Activated CD4-positive, alpha-beta T cell treated with anti-CD3 and anti-CD28 coated beads, Interleukin-2, amount 10 ng/mL, durations not matched to agents 7 days and 5 days (primary cell): ENCODE measurements at places on chromosomes 6 and 20. TPM values are rescaled to one million over a fixed set of nuclear protein-coding genes. Genes with fewer than 3 reads are reported as not detected.

The RNF217 gene
- total RNA-seq = 2.1 TPM

The E2F3 gene
- total RNA-seq = 33.9 TPM

- DNase-seq = no peak
These were observed 55.0 kb upstream of the EXOC2 start for GRCh38 chr6:747921-748320.

The TINAG gene
- total RNA-seq = not detected

DNA sequence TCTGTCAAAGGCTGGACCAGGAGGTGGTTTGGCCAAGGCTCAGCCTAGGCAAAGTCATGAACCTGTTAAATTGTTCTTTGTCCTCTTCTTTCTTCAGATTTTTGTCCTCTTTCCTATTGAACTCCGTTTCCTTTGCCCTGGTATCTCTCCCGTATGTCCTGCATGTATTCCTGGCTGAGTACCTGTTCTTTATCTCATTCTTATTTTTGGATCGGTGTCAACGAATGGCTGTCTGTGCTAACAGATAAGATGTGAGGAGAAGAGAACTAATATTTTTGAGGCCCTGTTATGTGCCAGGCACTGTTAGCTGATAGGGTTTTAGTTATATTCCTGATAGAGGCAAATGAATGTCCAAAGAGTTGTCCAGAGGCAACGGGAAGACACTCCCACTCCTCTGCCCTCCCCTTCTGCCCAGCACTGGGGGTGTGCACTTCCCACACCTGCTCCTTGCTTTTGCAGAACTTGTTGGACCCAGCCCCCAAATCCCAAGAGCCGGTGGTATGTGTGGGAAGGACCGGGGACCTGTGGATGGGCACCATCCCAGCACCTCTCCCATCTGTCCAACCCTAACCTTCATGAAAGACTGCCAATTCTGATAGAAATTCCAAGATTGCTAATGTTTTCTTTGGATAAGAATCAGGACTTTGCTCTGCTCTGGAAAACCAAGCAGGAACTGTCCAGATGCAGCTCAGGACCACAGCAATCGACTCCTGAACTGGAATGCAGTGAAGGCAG lies 20.6 kb downstream of the MMP24OS start:
- no peak for DNase-seq

The EDN3 gene
- total RNA-seq = 0.10 TPM

DNA sequence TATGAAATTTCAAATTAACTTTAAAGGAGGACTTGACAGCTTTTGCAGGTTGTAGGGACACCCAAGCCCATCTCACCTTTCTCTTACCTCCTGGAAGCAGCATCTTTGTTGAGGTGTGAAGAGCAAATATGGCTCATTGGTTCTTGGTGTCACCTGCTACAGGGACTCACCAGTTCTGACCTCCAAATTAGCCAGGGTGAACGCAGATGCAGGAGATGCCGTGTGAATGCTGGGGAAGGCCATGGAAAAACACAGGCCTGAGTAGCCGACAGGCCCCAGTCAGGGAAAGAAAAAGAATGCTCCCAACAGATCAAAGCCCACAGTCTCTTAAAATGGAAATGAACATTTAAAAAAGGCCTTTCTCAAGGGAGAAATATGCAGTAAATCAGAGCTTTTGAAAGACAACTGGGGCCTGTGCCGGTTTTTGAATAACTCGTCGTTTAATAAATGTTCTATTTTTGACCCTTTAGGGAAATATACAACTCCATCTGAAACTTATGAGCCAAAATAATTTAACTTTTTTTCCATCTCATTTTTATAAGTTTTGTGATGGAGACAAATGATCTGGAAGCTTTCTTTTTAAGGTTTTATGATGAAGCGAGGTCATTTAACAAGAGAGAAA lies 167.5 kb downstream of the CD83 start:
- no peak for DNase-seq

DNA sequence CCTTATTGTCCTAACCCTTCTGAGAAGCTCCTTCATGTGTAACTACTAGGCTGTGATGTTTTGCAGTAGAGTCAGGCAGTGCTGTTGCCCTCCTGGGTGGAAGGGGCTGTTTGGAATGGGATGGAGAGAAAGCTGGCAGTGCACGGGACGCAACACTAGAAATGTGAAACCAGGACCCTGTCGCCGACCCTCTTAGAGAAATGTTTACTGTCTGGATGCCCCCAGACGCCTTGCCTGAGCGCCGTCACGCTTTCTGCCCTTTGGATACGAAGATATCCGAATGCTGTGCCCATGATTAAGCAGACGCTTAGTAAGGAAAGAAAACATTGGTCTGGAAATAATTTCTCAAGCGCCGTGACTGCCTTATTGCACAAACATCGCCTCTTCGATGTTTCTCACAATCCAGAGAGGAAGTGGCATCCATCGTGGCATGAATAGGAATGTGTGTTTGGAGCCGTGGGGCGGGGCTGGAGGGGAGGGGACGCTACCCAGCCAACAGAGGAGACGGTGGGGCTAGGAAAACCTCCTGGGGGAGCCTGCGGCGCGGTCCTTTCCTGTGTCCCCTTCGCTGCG lies 661 bp upstream of the PPP1R14C start:
- no peak for DNase-seq

DNA sequence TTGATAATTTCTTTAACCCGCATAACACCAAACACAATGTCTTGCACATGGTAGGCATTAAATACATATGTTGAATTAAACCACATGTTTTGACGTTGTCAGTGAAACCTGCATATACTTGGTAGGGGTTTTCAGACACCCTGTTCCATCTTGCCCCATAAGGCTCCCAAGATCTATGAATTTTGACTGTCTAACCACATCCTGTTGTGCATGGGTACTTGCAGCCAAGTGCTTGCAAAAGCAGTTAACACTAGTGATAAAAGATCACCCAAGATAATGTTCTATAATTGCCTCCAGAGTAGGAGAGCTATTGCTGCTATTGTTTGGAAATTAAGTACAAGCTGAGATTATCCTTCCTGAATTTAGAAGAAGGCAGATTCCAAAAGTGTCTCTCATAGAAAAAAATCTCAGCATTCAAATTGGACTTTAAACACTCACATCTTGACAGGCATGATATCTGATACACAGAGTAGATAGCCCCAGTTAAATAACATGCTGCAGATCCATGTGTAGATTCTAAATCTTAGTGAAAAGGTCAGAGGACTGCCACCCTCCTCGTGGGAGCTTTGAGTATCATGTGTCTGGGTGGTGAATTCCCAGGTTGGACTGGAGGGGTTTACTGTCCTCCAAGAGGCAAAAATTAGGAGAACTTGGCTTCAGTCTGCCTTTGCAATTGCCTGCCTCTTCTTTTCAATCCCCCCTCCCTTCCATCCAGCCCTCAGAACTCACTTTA lies 25.8 kb upstream of the CCN6 start:
- DNase-seq = peak; percentile 76

DNA sequence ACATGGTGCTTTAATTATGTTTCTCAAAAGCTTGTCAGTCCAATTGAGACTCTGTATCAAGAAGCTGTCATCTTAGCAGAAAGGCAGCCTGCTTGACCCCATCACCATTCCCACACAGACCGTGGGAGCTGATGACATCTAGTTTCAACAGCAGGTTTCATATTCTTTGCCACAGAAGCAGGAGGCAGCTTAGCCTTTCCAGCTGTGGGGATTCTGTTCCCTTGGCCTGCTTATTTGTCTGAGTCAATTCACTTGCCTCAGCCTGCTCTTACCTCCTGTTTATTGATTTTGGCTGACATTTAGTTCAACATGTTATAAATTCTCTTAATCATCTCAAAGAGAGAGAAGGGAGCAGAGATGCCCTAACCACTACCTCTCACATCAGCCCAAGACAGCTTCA lies 527.7 kb downstream of the ADGRB3 start:
- no peak for DNase-seq

GRCh38 chr6:68973066-68973465 lies 338.0 kb downstream of the ADGRB3 start:
- DNase-seq = no peak

GRCh38 chr6:2625581-2625980 lies 125.1 kb downstream of the MYLK4 start:
- no peak for DNase-seq

The TRIM31 gene
- total RNA-seq = not detected

The GATA5 gene
- not detected for total RNA-seq

DNA sequence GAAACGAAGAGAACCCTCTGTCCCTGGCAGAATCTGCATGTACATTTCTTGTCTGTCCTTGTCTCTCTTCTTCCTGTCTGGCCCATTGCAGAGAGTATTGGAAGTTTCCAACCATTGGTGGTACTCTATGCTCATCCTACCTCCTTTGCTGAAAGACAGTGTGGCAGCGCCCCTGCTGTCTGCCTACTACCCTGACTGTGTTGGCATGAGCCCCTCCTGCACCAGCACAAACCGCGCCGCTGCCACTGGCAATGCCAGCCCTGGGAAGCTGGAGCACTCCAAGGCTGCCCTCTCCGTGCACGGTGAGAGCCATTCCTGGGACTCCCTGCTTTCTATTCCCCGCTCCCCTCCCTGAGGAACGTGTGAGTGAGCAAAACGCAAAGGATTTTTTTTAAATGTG lies 32.5 kb downstream of the KDM1B start:
- DNase-seq = no peak

- no peak for DNase-seq
These were observed 50.9 kb downstream of the TNFRSF21 start for GRCh38 chr6:47258724-47259347.

DNA sequence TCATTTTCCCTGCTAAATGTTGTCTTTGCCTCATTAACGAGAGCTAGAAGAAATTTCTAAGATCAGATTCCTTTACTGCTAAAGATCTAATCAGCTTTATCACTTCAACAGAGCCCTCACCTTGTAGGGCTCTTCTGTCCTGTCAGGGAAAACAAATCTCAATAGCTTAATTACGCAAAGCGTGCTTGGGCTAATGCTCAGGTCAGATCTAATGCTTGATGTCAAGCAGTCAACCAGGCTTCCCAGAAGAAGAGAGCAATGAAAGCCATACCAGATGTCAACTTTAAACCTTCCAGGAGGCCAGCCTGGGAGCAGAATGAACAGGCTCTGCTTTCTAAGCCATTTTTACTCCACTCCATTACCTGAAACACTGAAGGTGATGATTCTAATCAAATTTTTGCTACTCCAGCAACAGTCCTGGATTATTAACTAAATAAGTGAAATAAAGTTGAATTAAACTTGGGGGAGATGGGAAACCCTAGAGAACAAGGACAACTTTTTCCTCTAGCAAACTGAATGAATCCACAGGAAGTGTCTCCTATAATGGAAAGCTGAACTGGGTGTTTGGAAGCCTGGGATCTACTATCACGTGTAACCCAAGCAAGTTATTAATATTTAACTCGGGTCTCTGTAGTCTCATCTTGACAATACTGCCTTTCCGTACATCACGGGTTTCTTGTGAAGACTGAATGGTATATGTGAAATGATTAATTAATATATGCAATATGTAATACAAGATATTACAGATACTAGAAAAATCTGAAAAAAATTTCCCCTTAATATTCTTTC lies 273.7 kb downstream of the PTPRK start:
- DNase-seq = no peak

DNA sequence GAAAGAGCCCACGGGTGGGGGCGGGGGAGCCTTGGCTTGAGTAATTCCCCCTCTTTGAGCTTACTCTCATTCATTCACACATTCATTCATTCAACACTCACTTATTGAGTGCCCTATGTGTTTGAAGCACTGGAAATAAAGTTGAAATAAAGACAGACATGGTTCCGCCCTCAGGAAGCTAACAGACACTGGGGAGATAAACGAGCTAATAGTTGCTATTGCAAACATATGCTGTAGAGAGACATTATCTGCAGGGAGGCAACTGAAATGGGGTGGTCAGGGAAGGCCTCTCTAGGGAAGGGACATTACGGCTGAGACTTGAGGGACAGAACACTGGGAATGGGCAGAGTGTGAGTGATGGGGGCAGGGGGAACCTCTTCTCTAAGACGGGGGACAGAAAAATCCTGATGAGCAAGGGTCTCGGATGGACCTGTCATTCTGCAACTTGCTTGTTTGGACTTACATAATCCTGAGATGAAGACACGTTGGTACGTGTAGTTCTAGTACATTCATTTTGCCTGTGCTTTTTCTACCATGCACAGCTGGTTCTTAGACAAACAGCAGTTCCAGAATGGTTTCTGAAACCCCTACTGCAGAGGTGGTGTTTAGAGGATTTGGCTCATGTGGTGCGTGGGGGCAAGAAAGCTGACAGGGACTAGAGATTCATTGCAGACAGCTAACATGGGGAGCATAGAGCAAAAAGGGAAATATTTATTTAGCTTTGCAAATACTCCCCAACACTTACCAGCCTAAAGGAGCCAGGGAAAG lies 71.1 kb upstream of the BLCAP start:
- DNase-seq = no peak

GRCh38 chr6:105136431-105137350 lies 43.1 kb downstream of the POPDC3 start:
- DNase-seq = peak; percentile 12

DNA sequence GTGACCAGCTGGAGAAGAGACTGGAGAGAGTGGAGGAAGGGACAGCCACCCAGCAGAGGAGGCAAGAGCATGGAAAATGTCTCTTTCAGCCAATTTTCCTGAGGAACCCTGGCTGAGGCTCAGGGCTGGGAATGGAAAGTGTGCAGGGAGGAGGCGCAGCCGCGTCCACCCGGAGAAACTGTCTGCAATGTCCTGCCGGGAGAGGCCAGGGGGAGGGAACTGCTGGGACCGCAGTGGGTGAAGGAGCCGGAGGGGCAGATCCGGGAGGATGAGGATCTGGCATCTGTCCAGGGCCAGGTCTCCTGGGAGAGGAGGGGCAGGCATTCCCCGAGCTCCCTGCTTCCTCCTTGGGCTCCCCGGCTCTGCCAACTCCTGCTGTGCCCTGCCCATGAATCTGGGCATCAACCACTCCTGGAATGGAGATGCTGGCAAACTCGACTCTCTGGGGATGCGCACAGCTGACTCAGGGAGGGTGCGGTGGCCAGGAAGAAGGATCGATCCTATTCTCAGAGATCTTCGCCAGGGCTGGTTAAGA lies 17.4 kb upstream of the HM13 start:
- no peak for DNase-seq

- no peak for DNase-seq
These were observed 420.5 kb downstream of the MAFB start for GRCh38 chr20:40268321-40269075.

- no peak for DNase-seq
These were observed 14.5 kb downstream of the NOL4L start for GRCh38 chr20:32570401-32571190.

DNA sequence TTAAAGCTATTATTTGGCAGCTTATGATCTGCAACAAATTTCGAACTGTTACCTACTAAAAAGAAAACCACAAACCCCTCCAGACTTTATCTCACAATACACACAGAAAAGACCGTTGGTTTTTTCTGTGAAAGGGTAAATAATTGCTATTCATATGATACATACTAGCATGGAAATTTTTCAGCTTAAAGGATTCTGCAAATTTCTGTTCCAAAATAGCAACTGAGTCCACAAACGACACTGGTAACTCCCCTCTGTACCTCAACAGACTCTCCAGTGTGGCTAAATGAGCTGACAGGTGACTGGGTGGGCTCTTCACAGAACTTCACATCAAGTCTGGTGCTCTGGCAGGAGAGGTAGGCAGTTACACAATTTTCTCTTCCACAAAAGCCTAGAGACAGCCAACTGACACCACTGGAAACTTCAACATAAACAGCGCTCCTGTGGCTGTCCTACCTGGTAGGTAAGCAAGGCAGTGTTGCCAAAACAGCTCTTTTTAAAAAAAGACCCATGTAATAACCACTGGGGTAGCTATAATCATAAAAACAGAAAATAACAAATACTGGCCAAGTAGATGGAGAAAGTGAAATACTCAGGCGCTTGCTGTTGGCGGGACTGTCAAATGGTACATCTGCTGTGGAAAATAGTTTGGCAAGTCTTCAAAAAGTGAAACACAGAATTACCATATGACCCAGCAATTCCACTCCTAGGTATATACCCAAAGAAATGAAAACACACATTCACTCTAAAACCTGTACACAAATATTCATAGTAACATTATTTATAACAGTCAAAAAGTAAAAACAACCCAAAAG lies 37.8 kb downstream of the ELOVL5 start:
- no peak for DNase-seq
